HFFc6 (cell line): ENCODE measurements at places on chromosomes 3 and 15. TPM values are rescaled to one million over a fixed set of nuclear protein-coding genes. Genes with fewer than 3 reads are reported as not detected.

The GREM1 gene
- total RNA-seq: 2,655 and 3,454 TPM in 2 replicates

- DNase-seq: peak; percentile 19
- no peaks in the 10 kb centered on the region for H3K27me3 ChIP-seq
- no peaks in the 10 kb centered on the region for H3K36me3 ChIP-seq
- no peaks in the 10 kb centered on the region for H3K4me1 ChIP-seq
Observed at GRCh38 chr15:24761704-24762302, 86.2 kb downstream of the NPAP1 start.

- H3K27me3 ChIP-seq: no peaks in the 10 kb centered on the region
- H3K4me1 ChIP-seq: peaks cover 18% of the 10 kb centered on the region
- DNase-seq: peak; percentile 76
- H3K4me3 ChIP-seq: no peak overlapping the region
Observed at GRCh38 chr3:150183678-150184425, 213.2 kb upstream of the PFN2 start.

GRCh38 chr3:110494093-110494490 is 577.5 kb upstream of the NECTIN3 start:
- no peaks in the 10 kb centered on the region; the same call in 1 of the 2 replicates for H3K4me1 ChIP-seq
- no peaks in the 10 kb centered on the region; the same call in 1 of the 2 replicates for H3K27me3 ChIP-seq
- no peaks in the 10 kb centered on the region for H3K36me3 ChIP-seq
- no peak overlapping the region for H3K4me3 ChIP-seq
- DNase-seq: no peak
- no peak overlapping the region for H3K27ac ChIP-seq

- H3K4me1 ChIP-seq: no peaks in the 10 kb centered on the region
- H3K36me3 ChIP-seq: no peaks in the 10 kb centered on the region
- H3K4me3 ChIP-seq: no peak overlapping the region
- H3K27ac ChIP-seq: no peak overlapping the region
Observed at GRCh38 chr3:66582721-66583423, 82.0 kb upstream of the LRIG1 start.

DNA sequence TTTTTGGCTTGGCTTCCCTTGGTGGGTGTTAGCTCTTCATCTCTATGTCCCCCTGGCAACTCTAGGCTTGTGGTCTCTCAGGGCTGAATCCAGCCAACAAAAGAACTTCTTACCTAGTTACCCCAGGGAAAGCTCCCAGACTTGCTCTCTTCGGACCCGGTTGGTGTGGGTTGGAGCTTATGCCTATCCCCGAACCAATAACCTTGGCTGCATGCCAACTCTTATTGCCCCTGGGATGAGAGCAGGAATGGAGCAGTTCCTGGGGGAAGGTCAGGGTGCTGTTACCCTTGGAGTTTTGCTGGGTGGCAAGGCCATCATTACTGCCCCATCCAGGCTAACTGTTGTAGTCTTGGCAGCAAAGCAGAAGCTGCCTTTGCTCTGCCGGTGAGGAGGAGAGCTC is 147.8 kb downstream of the CACNA1D start:
- no peaks in the 10 kb centered on the region for H3K36me3 ChIP-seq
- H3K4me1 ChIP-seq: no peaks in the 10 kb centered on the region
- no peak for DNase-seq
- no peak overlapping the region for H3K4me3 ChIP-seq
- no peaks in the 10 kb centered on the region; the same call in 1 of the 2 replicates for H3K27me3 ChIP-seq
